ENCODE measurements at places on chromosomes 12 and 14.
A peak's percentile ranks its signal among the peaks of the same experiment; 100 is the strongest.

DNA sequence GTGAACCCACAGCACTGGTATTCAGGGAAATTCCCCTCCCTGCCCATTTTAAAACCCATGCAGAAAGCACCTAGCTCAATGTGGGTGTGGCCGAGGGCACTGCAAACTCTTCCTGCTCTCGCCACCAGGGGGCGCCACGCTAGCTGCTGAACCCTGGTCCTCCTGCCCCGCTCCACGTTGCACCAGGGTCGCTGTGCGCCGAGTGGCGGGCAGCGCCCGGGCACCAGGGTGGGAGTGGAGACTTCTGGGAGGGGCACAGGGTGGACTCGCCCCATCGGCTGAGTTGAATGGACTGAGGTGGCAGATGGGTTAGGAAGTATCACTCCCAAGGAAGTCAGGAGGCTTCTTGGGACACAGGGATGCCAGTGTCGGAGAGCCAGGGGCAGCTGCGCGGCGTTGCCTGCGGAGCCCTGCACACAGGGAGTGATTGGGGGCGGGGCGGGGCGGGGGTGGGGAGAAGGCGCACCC lies 48.1 kb upstream of the BCL11B start:
- DNase-seq: peak; percentile 29

GRCh38 chr12:52669426-52669825 lies 10.8 kb downstream of the KRT1 start:
- no peak for DNase-seq

- peak; percentile 61 for DNase-seq
Measured at GRCh38 chr12:49253033-49253623, 11.8 kb upstream of the TUBA1C start.

GRCh38 chr12:49563951-49564685 lies 3.8 kb downstream of the MCRS1 start:
- DNase-seq: no peak

DNA sequence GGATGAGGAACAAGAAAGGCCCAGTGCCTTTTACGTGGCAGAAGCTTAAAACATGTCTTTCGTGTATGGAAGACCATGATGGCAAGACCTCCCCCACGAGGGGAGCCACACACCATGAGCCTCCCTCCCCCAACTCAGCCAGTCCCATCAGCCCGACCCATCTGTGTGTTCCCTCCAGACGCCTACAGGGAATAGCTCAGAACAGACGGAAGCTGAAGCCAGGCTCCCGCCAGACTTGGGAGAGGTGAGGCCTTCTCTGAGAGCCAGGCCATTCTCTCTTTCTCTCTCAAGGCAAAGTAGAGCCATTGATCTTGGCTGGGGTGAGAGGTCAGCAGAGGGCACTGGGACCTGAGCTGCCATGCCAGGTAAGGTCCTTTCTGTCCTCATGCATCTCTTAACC lies 9.5 kb downstream of the REM2 start:
- DNase-seq: no peak

DNA sequence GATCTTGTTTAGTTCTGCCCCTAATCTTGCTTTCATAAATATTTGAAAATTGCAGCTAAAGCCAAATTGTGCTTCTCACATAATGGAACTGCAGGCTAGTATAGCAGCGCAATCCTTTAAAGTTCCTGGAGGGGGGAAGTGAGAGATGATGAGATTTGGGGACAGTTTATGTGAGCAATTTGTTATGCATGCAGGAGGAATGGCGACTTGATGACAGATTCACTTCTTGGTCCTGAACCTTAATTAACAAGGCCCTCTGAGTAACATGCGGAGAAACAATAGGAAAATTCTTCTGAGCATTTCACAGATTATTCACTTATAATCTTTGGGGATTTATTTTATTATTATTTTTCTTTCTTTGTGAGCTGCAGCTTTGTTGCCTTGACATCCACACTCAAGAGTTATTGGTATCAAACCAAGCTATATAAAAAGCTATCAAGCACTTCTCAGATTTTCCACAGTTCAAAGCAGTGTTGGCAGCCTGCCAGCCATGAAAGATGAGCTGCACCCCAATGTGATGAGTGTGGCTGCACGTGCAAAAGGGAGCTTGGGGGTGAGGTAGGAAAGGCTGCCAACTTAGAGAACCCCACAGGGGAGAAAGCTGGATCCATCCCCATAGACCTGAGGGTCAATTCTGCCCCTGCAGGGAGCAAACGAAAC lies 1662.2 kb upstream of the FLRT2 start:
- DNase-seq: no peak

GRCh38 chr14:21866479-21866878 lies 192.9 kb upstream of the OR4E1 start:
- DNase-seq: no peak

DNA sequence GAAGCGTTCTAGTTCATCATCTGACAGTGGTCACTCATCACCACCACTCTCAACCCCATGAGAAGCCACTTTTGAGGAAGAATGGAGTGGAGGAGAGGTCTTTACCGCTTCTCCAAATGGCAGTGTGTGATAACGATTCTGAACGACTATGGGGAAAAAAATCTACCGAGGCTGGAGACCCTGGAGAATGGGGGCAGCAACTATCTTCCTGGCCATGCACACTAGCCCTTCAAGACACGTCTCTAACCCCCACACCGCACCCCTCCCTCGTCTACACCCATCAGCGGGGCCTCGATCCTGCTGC lies 365 bp downstream of the ING4 start:
- no peak for DNase-seq

- no peak for DNase-seq
Measured at GRCh38 chr14:70919774-70920173, 12.5 kb downstream of the PCNX1 start.

- DNase-seq: peak; percentile 95
Measured at GRCh38 chr14:72801381-72801812, 92.5 kb downstream of the DPF3 start.

- no peak for DNase-seq
Measured at GRCh38 chr12:53990311-53991076, 5.5 kb downstream of the HOXC10 start.

DNA sequence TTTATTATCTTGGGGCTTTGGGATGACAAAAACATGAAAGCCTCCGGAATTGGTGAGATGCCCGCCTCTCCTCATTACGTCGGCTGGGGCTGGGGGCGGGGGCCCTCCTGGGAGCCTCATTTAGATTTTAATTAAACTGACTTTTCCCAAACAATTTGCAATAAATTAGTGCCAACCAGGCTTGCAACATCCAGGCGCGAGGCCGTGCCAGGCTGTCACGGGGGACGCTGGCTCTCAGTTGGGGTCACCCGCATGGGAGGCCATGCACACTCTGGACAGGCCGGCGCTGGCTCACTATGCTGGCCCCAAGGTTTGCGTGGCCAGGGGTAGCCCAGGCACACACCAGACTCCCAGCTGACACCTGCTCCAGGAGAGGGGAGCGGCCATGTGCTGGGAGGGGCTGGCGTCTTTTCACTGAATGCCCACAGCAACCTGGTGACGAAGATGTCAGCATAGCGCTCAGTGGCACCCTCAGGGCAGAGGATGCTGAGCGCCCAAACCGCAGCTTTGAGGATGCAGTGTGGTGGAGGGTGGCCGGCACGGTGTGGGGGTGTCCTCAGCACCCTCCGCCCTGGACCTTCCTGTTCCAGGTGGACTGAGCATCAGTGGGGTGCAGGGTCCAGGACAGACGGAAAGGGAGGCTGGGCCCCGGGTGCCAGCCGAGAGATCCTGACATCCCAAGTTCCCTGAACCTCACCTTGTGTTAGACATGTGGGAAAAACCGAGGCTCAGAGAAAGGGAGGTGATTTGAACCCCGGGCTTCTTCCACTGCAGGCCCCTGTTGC lies 190.8 kb upstream of the C14orf180 start:
- DNase-seq: no peak

GRCh38 chr12:54853933-54854538 lies at the start of gene MUCL1:
Gene MUCL1, plus strand, starts transcription at chr12:54854516. Its CDS starts 67 bp downstream, at chr12:54854583.
- peak; percentile 70 for DNase-seq

GRCh38 chr12:42326541-42327226 lies 717 bp downstream of the PPHLN1 start:
- peak; percentile 46 for DNase-seq

DNA sequence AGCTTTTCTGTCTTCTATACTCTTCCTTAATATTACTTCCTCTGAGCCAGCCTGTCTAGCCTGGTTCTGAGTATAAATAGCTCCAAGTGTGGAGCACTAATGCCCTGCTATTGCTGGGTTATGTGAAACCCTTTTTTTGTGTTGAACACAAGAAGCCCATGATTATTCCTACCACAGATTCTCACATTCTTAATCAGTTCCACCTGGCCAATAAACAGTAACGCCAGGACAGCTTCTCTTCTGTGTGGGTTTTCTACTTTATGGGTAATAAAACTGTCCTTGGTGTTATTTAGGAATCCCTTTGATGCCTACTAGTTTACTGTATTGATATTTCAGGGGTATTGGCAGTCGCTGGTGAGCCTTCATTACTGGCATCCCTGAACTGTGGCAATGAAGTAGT lies 48.9 kb upstream of the LRIG3 start:
- DNase-seq: no peak

DNA sequence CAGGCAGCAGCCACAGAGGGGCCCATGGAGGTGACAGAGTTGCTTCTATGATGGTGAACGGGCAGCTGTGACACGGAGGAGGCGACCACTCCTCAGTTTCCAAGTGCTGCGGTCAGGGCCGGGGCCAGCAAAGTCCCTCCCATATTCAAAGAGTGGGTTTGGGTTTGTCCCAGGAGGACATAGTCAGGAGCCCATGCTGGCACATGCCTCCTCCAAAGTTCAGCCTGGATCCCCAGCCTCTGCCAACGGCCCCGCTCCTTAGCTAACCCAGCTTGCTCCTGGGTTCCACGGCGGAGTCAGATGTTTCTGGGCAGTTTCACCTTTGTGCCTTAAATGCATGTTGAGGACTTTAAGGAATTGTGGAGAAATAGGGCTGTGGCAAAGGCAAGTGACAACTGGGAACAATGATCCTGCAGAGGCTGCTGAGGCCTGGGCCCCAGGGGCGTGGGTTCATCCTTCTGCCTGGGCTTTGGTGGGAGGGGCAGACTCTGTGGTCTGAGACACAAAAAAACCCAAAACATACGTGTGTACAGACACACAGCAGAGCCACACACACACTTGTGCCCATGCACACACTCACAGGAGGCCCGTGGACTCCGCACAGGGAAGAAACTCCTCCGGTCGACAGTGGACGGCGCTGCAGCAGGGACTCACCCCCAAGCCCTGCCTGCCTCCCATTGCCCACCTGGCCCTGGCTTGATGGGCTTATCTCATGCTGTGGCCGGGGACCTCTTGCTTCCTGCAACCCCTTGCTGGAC lies 399.4 kb downstream of the TMEM121 start:
- no peak for DNase-seq

DNA sequence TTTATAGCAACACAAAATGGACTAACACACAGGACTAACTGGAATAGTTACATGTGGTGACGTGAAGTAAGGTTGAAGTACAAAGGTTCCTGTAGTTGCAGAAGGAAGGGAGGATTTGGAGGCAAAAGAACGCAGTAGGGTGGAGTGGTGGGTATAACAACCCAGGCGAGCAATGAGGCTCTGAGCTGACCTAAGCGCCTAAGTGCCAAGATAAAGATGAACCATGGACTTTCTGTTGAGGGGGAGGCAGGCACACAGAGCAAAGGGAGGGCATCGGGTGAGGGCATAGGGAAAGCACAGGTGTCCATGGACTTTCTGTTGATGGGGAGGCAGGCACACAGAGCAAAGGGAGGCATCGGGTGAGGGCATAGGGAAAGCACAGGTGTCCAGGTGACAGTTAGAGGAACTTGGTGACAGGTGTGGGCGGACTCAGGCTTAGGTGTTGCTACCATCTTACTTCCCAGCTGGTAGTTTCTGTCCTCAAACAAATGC lies 15.2 kb downstream of the SCNN1A start:
- DNase-seq: no peak

GRCh38 chr12:12887471-12887870 lies 3.9 kb upstream of the GPRC5A start:
- no peak for DNase-seq

GRCh38 chr12:129607301-129607700 lies 296.5 kb downstream of the TMEM132D start:
- DNase-seq: no peak
